KBM-7 (cell line): ENCODE measurements at places on chromosomes 4 and X.

- DNase-seq = no peak
These were observed 135.7 kb downstream of the QDPR start for GRCh38 chr4:17376205-17376604.

- no peak for DNase-seq
These were observed 71.6 kb upstream of the TET2 start for GRCh38 chr4:105075045-105075444.

- peak; percentile 28 for DNase-seq
These were observed 56.9 kb downstream of the OPHN1 start for GRCh38 chrX:68376373-68376772.

- DNase-seq = no peak
These were observed 61.3 kb upstream of the MAGEB10 start for GRCh38 chrX:27746516-27746915.

DNA sequence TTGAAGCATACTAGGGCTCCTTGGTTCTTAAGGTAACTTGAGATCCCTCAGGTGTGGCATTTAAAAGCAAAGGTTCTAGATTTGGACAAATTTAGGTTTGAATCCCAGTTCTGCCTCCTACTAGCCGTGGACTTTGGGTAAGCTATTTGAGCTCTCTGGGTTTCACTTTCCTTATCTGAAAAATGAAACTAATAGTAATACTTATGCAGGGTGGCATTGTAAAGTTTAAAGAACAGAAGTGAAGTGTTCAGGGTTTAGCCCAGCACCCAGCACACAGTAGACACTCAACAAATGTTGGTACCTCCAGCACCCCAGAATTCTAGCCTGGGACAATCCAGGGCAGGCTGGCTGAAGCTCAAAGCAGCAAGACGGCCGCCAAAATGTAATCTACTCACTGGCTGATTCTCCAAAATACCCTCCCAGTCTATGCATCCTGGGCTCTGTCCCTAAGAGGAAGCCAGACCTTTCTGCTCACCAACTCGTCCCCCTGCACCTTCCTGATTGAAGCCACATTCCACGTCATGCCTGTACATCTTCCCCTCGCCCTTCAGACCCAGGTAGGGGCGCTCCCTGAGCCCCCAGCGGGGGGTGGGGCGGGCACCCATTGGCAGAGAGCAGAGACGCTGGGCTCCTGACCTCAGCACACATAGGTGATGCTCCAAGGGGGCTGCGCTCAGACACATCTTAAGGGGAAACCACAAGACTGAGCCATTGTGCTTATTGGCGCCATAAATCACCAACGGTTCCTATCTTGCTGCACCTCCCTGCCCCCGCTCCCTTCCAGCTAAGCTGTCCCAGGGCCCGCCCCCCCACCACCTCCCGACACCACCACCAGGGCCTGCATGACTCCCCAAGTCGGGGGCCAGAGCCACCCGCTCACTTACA is 160.6 kb downstream of the BCOR start:
- DNase-seq = peak; percentile 77

- no peak for DNase-seq
These were observed 59.9 kb downstream of the CPZ start for GRCh38 chr4:8652181-8653078.

GRCh38 chr4:89142691-89143669 is 31.6 kb downstream of the TIGD2 start:
- DNase-seq = no peak
